Activated CD8-positive, alpha-beta memory T cell treated with anti-CD3 and anti-CD28 coated beads, Interleukin-2, amount 50 U/mL, for 4 hours (primary cell): ENCODE measurements at places on chromosomes 12 and 14.

DNA sequence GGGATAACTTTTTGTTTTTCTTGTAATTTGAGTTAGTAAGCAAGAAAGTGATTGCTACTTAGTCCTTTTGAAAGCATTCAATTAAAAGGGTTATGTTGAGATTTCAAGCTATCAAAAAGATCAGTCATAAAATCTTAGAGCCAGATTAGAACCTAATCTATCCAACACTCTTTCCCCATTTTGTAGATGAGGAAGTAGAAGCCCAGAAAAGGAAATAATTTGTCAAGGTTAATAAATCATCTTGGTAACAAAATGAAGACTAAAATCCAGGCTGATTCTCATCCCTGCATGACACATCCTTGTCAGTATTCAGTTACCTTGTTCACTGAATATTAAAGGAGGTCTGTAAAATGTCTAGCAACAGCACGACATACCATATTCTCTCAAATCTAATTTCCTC is 26.5 kb downstream of the PPP1R13B start:
- no peak for DNase-seq

DNA sequence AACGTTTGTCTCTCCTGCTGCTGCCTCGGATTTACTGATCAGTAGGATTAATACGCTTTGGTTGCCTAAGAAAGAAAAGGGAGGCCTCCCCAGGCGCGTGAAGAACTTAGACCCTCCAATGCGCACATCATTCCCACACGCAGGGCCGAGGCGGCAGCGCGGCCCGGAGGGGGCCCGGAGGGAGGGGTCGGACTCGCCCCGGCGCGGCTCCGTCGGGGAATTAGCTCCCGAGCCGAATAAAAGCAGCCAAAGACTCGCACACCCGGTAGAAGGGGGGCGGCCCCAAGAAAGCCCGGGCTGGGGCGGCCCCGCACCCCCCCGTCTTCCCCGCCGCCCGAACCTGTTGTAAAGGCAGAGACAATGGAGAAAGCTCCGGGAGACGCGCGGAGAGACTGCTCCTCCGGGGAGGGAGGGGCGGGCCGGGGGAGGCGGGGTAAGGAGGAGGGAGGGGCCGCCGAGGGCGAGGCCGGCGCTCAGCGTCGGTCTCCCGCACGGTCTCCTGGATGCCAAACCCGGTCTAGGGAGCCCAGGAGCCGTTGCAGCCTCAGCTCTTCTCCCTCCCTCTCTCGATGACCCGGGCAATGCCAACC is at the start of gene NELL2:
TSS of gene NELL2 (minus strand) at position 362 of the 590 bp plus-strand sequence. CDS start 446 bp downstream, outside the sequence.
- DNase-seq, result peak; percentile 73

GRCh38 chr12:17661250-17661649 is 428.7 kb downstream of the RERGL start:
- DNase-seq, result no peak

DNA sequence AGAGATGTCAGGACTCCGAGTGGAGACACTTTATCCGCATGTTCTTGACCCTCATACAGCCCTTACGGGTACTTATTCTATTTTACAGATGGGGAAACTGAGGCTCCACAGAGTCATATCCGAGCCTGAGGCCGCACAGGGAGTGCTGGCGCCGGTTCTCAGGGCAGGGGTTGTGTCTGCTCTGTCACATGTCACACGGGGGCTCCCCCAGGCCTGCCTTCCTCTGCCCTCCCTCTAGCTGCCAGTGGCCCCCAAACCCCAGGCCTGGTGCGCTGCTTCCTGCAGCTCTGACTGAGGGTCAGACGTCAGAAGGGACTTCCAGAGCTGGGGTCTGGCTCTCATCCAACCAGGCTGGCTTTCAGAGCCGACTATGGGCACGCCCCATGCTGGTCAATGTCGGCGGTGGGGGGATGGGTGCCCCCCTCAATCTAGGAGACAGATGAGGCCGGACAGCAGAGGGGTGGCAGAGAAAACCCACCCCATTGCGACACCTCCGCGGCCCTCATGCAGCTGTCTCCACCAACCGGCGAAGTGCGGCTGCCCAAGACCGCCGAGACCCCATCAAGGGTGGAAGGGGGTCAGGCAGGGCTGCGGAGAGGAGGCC is 811 bp upstream of the INF2 start:
- no peak for DNase-seq

DNA sequence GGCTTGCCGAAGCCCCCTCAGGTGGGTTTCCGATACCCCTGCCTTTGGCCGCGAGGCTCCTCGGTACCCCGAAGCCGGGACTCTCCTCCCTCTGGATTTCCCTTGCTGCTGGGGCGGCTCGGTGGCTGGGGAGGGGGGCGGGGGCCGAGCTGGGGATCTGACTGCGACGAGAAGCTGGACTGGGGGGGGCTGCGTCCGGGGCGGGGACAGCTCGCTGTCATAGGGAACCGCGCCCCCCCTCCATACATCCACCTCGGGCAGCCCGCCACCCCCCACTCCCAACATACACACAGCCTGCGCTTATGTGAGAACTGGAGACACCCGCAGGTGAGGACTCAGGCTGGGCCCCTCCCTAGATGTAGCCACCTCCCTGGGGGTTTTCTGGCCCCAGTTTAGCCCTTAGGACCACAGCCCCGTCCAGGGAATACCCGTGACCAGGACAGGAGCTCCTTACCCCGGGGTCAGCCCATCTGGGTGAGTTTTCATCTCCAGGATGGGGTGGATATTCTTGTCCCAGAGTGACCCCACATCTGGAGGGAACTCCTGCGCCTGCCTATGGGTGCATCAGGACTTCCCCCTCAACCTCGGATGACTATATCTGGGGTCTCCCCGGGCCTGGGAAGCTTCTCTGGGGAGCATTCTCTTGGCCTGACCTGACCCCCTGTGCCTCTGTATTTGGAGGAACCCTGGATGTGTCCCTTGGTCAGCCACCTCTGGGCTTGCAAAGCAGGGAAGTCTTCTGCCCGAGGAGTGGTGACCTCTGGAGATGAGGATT is 687 bp downstream of the ASIC1 start:
- peak; percentile 30 for DNase-seq
